Left ventricle myocardium inferior (tissue), 1 donor: ENCODE measurements at places on chromosomes 12 and 14.

DNA sequence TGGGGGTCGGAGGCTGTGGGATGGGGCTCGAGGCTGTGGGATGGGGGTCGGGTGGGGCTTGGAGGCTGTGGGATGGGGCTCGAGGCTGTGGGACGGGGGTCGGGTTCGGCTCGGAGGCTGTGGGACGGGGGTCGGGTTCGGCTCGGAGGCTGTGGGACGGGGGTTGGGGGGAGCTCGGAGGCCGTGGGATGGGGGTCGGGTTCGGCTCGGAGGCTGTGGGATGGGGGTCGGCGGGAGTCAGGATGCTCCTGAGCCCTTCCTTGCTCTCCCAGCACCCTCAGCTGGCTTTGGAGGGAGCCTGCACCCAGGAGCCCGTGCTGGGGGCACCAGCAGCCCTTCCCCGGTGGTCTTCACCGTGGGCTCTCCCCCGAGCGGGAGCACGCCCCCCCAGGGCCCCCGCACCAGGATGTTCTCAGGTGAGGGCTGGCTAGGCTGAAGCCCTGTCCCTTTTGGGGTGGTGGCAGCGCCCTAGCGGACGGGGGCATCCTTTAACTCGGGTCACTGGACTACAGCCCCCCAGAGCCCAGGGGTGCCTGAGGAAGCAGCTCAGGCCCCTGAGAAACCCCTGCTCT lies 11.9 kb upstream of the PUS1 start:
- DNase-seq: no peak

DNA sequence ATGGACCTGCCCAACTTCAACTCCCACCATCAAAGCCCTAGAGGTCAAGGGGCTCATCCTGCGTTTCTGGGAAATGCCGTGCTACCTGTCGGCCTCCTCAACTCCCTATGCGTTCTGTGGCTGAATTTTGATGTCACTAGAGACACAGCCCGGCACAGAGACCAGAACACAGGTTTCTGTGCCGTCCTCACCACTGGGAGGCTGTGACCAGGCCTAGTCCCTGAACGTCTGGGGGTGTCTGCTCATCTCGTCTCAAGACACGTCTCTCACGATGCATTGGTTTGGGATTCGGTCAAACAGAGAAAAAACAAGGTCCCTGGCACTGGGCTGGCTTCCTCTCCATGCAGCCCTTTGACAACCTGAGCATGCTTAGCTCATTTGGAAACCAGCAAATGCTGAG lies 33.5 kb downstream of the SLC15A4 start:
- DNase-seq: no peak

- DNase-seq: no peak
Measured at GRCh38 chr14:91241863-91242262, 2.6 kb downstream of the GPR68 start.

DNA sequence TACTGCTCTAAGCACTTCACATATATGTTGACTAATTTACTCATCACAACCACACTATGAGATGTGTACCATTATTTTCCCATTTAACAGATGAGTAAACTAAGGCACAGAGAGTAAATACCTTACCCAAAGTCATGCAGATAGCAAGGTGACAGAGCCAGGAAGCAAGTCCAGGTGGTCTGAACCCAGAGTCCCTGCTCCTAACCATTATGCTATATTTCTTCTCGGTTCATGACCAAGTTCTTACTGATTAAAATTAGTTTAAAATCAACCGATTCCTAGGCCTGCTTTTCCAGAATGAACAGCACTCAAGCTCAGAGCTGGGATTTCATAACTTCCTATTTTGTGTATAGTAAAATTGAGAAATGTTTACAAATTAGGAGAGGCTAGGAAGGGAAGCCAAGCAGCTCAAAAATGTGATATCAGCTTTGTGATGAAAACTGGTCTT lies 85.5 kb upstream of the EGLN3 start:
- DNase-seq: no peak

DNA sequence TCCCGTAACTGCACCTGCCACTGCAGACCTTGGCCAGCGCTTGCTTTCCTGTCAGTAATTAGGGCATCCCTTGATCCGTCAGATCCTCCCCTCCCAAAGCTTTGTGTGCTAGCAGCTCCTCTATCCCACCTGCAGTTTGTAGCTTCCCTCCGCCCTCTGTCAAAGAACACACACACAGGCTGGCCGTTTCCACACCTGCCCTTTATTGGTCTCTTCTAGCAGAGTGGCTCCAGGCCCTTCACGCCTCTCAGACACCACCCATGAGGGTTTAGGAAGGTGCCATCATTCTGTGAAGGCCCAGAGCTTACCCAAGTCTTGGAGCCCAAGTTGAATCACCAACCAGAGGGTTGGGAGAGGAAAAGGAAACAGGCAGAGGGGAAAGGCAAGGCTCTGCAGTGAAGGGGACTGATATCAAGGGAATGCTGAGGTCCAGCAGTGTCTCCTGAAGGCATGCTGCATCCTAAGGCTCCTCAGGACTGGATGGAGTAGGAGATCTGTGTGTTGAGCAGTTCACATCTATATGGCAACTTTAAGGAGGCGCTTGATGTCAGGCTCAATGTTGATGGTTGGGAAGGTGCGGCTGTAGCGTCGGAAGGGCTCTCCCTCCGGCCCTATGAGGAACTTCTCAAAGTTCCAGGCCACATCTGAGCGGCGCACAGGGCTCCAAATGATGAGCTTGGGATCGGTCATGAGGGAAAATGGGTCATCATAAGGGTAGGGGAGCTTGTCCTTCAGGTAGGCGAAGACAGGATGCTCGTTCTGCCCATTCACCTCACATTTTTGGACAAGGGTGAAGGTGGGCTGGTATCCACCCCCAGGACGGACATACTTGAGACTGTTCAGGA lies 3.4 kb downstream of the GPX2 start:
- no peak for DNase-seq

- DNase-seq: no peak
Measured at GRCh38 chr12:132658149-132658894, 28.8 kb downstream of the POLE start.

- DNase-seq: no peak
Measured at GRCh38 chr14:101861464-101861863, 100.0 kb downstream of the PPP2R5C start.

- DNase-seq: no peak
Measured at GRCh38 chr14:25006961-25007795, 42.8 kb downstream of the STXBP6 start.

DNA sequence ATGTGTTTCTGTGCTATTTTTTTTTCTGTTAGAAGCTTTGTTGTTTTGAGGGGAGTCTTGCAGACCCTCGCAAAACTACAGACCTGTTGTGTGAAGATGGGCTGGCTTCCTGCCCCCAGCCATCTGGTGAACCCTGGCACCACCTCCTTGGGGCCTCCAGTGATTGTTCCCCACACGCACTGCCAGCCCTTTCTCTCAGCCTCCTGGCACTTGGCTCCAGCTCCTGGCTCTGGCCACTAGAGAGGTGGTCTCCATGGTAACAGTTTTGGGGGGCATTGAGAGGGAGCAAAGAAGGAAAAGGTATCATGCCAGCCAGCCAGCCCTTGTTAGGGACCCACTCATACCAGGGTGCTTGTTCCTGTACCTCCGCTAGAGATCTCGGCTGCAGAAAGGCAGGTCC lies 176.4 kb upstream of the RPH3A start:
- DNase-seq: no peak

GRCh38 chr14:68568907-68569897 lies 223.7 kb downstream of the ZFP36L1 start:
- DNase-seq: no peak

GRCh38 chr12:113267621-113268020 lies 46.4 kb downstream of the TPCN1 start:
- DNase-seq: no peak

GRCh38 chr12:69189378-69189978 lies 49.9 kb upstream of the CPSF6 start:
- DNase-seq: no peak

GRCh38 chr12:88339966-88340365 lies 197.9 kb downstream of the TMTC3 start:
- DNase-seq: no peak

DNA sequence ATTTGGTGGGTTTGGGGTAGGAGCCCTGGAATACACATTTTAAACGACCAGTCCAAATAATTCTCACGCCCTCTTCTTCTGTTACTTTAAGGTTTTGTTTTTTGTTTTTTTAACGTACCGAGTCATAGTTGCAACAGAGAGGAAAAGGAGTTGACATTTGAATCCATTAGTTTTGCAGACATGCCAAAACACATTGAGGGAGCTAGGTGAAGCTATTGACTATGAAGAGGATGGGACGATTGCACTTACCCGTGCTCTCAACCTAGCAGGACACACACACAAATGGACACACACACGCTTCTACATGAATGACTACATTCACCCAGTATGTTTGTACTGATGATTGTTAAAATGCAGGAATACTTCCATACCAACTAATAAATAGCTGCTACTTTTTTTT lies 54.3 kb upstream of the CIT start:
- no peak for DNase-seq

DNA sequence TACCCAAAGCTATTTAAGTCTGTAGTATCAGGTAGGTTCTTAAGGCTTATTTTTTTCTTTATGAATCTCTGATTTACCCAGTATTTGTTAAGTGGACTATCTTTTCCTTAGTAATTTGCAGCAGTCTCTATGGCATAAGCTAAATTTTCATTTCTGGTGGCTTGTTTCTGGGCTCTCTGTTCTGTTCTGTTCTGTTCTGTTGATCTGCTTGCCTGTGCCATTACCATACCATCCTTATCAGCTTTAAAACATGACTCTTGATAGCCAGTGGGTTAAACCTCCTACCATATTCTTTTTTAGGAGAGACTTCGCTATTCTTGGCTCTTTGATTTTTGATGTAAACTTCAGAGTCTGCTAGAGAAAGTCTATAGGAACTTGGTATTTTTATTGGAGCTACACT lies 46.8 kb downstream of the PCNX1 start:
- DNase-seq: no peak

DNA sequence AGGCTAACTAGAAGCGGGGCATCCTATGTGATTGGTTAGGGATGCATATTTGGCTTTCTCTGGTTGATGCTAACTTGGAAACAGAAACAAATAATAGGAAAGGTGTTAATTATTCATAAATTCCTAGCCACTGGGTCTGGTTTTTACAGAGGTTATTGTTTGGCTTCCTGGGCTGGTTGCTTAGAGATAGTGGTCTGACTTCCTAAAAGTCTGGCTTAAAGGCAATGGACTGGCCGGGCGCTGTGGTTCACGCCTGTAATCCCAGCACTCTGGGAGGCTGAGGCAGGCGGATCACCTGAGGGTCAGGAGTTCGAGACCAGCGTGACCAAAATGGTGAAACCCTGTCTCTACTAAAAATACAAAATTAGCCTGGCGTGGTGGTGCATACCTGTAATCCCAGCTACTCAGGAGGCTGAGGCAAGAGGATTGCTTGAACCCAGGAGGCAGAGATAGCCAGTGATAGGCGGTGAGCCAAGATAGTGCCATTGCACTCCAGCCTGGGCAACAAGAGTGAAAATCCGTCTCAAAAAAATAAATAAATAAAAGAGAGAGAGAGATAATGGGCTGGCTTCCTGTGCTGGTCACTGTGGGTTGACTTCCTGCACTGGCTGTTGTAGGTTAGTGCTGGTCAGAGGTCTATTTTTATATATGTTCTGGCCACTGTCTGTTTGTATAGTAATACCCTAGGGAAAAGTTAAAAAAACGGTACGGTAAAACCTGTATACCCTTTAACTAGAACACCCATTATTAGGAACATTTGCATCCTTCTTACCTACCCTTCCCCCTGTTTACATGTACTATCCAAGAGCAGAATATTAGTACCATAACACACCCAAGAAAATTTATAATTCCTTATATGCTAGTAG lies 24.1 kb downstream of the OR6S1 start:
- no peak for DNase-seq
